ENCODE measurements at places on chromosomes 13 and 19.

DNA sequence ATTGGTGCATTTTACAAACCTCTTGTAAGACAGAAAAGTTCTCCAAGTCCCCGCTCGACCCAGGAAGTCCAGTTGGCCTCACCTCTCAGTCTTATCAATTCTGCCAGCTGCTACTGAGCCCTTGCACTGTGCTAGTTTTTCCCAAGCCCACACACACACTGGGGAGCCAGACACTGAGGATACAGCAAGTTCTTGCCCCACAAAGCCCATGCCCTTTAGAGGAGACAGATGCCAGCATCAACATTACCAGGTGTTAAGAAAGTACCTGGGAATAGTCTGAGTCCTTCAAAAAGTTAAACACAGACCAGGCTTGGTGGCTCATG is 175.0 kb downstream of the PTPRS start:
- DNase-seq = no peak

DNA sequence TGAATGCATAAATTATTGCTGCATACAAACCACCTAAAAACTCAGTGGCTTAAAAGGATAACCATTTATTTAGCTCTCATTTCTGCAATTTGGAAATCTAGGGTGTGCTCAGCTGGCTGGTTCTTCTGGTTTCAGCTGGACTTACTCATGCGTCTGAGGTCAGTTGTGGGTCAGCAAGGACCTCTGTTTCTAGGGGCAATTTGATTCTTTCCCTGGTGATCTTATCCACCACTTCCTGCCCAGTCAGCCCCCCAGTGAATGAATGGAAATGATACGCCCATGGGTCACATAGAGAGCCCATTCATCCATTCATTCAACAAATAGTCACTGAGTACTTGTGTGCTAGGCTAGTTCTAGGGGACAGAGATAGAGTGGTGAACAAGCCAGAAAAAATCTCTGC is 9.9 kb downstream of the FXYD5 start:
- no peak for DNase-seq

GRCh38 chr13:64327505-64328194 is 2902.5 kb downstream of the PCDH9 start:
- DNase-seq = no peak

DNA sequence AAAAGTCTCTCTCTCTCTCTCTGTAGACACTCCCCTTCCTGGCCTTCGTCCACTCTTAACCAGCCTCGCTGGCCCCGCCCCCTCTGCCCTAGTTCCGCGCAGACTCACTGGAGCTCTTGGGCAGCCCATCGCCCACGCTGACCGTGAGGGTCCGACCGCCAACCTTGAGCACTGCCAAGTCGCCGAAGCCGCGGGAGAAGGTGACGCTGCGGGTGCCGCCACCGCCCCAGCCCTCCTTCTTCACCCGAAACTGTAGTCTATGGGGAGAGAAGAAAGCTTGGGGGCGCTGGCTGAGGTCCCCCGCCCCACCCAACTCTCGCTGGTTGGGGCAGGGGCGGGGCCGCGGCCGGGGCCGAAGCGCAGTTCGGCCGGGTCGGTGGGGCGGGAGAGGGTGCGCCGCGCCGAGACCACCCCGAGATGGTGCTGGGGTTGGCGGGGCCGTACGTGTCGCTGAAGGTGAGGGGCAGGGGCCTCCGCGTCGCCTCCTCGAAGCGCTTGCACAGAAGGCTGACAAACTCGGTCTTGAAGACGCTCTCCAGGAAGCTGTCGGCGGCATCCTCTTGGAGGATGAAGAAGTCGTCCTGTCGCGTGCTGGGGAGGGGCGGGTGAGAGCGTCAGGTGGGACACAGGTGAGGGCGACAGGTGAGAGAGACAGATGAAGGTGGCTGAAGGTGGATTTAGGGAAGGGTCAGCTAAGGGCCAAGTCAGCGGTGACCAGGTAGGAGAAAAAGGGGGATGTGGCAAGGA is 12.6 kb upstream of the ZNF414 start:
- no peak for DNase-seq

DNA sequence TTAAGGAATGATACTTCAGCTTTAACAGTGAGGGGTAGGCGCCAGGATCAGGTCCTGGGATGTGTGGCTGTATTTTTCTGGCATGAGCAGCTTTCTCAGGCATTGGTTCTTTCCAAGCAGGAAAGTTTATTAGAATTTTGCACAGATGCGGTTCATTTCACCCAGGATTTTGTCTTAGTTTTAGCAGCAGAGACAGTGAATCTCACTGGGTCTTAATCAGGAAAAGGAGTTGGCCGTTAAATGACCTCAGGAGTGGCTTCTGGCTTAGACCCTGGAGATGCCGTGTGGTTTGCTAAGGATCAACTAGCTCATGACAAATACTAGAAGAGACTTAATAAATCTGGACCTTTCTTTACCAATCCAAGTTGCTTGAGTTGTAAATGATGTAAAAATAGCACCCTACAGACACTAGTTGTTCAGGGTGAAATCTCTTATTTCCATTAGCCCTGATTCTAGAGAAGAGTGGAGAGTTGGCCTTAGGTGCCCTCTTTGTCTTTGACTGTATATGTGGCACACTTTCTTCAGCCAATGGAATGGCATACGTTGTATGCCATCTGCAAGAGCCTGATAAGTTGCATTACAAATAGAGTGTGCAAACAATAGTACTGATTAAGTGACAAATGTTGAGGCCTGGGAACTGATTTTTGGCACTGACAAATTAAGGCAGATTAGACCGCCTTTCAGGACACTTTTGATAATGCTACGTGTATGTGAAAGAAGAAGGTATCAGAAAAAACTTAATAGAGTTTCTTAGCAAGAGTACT is 34.0 kb downstream of the LRCH1 start:
- no peak for DNase-seq

GRCh38 chr13:76692346-76692745 is 193.9 kb downstream of the KCTD12 start:
- DNase-seq = no peak

GRCh38 chr13:113639616-113640262 is 18.3 kb downstream of the ATP4B start:
- DNase-seq = no peak

DNA sequence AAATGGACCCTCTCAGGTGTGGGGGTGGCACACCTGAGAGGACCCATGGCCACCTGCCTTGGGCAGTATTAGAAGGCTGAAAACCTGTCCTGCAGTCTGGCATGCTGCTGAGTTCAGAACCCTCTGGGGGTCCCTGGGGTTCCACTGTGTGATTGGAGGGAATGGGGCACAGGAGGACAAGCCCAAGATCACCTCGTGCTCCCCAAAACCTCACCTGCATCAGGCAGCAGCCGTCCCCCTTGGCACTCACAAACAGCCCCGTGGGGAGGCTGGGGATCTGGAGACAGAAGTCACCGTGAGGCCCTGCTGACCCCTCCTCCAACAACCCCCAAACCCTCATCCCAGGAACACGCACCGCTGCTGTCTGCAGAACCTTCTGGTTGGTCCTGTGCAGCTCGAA is 14.5 kb downstream of the F2RL3 start:
- DNase-seq = no peak

- DNase-seq = no peak
Observed at GRCh38 chr13:48304143-48304876, 759 bp downstream of the RB1 start.

GRCh38 chr19:48780631-48781391 is 25.5 kb downstream of the FGF21 start:
- DNase-seq = no peak

DNA sequence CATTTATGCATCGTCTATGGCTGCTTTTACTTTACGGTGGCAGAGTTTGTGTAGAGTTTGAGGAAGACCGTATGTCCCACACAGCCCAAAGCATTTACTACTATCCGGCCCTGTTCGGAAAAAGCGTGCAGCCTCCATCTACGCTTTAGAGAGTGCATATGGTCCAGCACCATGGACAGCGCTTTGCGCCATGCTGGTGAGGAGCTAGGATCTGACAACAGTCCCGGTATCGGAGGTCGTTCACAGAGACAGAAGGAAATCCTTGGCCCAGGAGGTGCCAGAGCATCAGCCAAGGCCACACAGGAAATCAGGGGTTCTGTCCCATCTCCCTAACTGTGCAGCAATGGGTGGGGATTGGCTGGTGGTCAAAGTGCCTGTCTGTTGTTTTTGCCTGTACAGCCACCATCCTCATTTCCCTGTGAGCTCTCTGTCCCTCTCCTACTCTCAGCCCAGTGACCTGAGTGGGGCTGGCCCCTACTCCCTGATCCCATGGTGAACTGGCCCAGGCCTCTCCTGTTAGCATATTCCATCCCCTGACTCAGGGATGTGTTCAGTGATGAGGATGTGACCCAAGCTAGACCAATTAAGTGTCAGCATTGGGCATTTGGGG is 16.2 kb upstream of the PRODH2 start:
- DNase-seq = peak; percentile 37

- no peak for DNase-seq
Observed at GRCh38 chr13:110683203-110683883, 22.6 kb downstream of the CARS2 start.

- DNase-seq = no peak
Observed at GRCh38 chr13:112131713-112132113, 64.8 kb downstream of the SOX1 start.

- DNase-seq = no peak
Observed at GRCh38 chr19:12864721-12865715, 16.2 kb downstream of the DNASE2 start.

GRCh38 chr13:86922936-86923335 is 748.2 kb upstream of the SLITRK5 start:
- DNase-seq = no peak
